ENCODE measurements at places on chromosomes 16 and 17.

GRCh38 chr17:50507871-50508572, at the start of gene MYCBPAP:
MYCBPAP (plus strand) TSS chr17:50508439; CDS start chr17:50508675, 236 bp downstream.
- DNase-seq: no peak

- no peak for DNase-seq
Observed at GRCh38 chr17:76146053-76146851, 5.2 kb upstream of the FOXJ1 start.

DNA sequence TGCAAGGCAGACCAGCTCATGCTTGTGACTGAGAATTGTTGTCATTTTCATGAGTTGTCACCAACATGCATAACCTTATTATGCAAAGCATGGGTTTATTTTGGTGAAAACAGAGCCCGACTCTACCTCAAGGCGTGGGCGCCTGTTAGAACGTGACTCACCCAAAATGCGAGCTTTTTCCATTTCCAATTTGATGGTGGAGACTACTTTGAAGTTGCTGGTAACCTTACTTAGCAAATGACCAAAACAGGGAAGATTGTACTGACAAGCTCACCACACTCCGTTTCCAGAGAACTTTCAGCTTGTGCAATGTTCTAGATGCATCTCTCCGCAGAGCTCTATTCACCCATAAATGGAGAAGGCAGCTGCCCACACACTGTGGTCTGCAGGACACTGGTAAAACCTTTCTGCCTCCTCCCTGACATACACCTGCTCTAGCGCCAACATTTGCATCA, 284.5 kb downstream of the MAF start:
- DNase-seq: no peak

DNA sequence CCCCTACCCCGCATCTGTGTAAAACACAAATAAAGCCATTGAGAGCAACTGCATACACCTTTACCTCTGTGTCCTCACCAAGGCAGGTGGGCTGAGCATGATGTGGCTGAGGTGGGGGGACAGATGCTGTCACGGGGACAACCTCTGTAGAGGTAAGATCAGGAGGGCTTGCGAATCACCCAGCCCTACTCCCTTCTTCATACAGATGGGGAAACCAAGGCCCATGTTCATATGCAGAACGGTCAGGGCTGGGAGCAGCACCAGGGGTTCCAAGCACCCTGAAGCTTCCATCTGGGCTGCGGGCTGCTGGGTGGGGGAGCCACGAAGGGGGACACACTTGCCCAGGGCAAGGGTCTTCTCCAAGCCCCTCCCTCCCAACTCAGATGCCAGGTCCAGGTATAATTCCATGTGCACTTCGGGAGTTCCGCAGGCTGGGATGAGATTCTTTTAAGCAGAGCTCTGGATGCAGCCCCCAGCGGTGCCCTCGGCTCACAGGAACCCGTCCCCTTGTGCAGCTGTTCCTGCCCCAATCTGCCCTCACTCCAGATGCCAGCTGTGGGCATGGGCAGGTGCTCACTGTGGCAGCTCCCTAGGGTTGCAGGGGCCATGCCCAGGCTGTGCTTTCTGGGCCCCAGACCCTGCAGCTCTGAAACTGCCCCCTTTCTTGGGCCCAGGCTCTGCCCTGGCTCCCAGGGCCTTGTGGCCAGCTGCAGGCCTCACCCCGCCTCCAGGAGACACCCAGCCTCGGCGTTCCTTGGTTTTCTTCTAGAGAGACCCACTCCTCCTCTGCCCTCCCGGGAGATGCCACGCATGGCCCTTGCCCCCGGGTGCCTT, 9.6 kb downstream of the CTRB1 start:
- DNase-seq: no peak

DNA sequence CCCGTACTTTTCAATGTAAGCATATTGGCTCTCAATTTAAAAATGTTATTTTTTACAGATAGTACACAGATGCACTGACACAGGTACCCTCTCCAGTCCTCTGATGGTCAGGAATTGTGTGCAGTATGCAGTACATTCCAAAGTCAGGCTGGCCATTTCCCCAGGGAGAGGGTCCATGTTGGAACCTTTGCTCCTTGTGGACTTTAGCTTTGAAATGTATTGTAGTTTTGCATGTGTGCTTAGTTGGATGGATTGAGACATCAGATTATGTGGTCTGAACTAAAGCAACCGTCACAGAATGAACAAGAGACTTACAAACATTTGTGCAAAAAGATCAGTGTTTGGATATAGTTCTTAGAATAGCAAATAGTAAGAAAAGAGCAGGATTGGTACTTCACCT, 381.1 kb downstream of the WWOX start:
- DNase-seq: no peak

DNA sequence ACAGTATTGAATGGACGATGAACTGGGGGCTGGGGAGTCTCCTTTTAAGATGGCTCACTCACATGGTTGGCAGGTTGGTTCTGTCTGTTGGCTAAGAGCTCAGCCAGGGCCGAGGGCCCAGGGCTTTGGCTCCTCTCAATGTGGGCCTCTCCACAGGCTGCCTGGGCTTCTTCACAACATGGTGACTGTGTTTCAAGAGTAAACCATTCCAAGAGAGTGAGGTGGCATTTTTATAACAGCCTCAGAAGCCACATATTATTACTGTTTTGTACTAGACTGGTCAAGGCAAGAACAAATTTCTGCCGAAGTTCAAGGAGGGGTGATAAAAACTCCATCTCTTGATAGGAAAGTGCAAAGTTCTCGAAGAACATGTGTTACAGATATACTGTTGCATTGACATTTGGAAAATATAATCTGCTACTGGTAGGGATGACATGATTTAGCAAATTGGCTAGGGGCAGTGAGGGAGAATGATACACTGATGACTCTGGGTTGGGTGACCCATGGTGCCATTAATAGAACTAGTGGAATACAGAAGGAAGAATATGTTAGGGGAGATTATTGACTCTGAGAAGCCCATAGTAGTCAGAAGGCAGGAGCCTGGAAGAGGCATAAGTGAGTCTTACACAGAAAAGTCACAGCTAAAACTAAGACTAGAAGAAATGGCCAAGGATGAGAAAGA, 13.7 kb downstream of the KRABD2 start:
- no peak for DNase-seq

GRCh38 chr17:1883536-1883935, 53.7 kb downstream of the RPA1 start:
- no peak for DNase-seq

DNA sequence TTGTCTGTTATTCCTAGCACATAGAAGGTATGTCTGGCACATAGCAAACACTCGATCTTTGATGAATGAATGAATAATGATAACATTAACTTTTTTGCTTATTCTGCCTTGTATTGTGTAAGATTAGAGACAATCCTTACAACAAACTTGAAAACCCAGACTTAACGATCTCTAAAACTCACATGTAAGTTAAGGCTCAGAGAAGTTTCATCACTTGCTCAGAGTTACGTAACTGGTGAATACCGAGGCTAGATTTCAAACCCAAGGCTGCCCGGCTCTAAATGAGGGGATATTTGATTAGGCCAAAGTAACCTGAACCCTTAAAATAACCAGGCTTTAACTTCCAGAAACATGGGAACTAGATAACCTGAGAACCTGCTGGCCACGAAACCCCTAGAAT, 22.3 kb downstream of the CAPNS2 start:
- no peak for DNase-seq

- no peak for DNase-seq
Observed at GRCh38 chr16:2426941-2427361, 2.3 kb upstream of the CCNF start.

GRCh38 chr17:81049372-81049911, 14.5 kb downstream of the BAIAP2 start:
- no peak for DNase-seq

GRCh38 chr17:30318155-30318554, 15.7 kb downstream of the TMIGD1 start:
- DNase-seq: no peak

Data from AG09309 (cell line).